ENCODE measurements at places on chromosomes 5 and 9.

DNA sequence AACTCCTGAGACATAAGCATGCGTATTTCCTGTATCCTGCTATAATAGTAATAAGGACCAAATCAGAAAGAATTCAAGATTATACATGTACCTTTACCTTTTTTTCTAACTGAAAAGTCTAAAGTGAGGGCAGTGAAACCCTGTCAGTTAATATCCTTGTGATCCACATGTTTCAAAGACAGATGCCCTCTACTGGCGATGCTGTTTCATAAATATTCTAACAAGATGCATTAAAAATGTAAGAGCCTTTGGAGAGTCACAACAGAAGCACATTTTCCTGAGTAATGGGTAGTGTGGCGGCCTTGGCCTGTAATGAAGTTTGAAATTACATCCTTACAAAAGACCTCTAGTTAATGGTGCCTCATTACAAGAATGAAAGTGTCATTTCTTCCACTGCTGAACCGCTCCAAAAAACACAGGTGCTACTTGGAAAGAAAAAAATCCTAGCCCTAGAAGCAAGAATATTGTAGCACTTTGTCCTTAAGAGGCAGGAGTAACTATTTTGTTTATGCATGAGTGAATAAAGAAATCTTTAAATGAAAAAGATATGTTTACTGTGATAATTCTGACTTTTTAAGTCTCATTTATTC is 232.6 kb downstream of the EPB41L4A start:
- DNase-seq, result peak; percentile 40

DNA sequence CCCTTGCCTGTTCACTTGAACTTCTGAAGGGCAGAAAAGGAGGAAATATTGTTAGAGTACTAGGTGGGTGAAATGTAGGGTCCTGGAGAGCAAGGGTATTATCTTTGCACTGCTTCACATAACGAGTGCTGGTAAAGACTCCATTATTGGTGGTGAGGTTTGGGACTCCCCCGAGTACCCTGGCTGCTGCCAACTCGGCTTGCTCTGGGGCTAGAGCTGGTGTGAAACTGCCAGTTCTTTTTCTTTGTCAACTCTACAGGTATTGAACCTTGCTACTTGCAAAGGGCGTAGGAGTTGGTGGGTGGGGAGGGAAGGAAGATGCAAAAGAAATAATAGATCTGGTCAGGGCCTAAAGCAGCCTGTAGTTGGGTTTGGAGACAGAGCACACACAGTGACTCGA is 16.0 kb downstream of the MAST4 start:
- DNase-seq, result no peak

DNA sequence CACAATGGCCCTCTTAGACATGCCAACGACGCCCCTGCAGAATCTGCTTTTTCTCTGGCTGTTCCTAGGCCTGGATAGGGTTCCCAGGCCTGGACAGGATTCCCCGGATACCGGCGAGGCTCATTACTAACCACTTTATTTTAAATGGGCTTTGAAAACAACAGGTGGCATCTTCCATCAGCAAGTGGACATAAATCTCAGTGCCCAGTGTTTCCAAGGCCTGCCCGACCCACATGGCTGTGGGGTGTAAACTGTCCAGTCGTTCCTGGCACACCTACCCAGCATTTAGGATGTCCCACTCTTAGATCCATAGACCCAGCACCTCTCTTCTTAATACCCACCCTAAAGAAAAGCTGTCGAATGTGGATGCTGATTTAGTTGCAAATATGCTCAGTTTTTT is 896 bp downstream of the CMBL start:
- DNase-seq, result peak; percentile 37

DNA sequence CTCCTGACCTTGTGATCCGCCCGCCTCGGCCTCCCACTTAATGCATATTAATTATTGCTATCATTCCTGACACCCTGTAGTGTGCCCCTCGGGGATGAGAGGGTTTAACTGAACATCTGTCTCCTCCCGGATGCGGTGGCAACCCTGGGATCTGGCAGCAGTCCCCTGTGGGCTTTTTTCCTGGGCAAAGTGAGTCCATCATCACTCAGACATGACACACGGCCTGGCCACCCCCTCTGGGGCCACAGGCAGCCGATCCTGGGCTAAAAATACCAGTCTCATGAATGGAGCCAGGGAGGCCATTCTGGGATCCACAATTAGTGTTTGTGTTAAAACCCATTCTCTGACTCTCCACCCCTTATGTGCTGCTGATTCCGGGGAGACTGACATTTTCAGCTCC is 161.2 kb downstream of the RGS3 start:
- DNase-seq, result no peak

GRCh38 chr9:134548618-134549017 is 93.0 kb upstream of the COL5A1 start:
- DNase-seq, result no peak

- no peak for DNase-seq
These were observed 97.0 kb downstream of the GHR start for GRCh38 chr5:42520203-42520602.

GRCh38 chr5:173410459-173411233 is 82.4 kb upstream of the STC2 start:
- DNase-seq, result no peak

GRCh38 chr9:136673975-136674785 is 11.5 kb downstream of the EGFL7 start:
- no peak for DNase-seq

GRCh38 chr9:98007251-98007928 is 24.2 kb downstream of the ANP32B start:
- no peak for DNase-seq

DNA sequence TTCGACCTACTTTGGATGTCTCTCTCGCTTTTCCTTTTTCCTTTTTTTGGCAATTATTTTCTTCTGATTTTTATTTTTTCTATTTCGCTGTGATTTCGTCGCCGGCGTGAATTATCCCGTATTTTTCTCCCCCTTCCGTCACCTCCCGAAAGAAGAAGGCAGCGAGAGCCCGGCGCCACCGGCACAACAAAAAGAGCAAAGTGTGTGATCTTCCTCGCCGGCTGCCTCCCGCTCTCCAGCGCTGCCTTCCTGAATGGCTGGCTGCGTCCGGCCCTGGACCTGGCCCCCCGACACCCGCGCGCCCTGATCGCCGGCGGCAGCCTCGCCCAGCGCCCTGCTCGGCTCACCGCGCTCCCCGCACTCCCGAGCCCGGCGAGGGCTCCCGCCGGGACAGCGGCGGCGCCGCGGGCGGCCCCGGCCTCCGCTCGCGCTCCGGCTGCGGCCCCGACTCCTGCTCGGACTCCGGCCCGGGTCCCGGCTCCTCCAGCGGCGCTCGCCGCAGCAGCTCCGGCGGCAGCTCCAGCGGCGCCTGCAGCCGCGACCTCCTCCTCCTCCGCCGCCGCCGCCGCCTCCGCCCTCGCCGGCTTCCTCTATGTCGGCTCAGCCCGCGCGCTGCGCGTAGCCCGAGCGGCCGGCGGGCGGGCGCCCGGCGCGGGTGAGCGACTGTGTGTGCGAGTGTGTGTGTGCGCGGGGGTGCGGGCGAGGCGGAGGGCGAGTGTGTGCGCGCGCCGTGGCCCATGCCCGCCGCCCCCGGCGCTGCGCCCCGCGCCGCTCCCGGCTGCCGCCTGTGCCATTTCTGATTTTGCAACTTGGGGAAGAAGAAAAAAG is 960 bp downstream of the NR2F1 start:
- DNase-seq, result peak; percentile 60

GRCh38 chr9:130026583-130027340 is 16.2 kb downstream of the FNBP1 start:
- no peak for DNase-seq

DNA sequence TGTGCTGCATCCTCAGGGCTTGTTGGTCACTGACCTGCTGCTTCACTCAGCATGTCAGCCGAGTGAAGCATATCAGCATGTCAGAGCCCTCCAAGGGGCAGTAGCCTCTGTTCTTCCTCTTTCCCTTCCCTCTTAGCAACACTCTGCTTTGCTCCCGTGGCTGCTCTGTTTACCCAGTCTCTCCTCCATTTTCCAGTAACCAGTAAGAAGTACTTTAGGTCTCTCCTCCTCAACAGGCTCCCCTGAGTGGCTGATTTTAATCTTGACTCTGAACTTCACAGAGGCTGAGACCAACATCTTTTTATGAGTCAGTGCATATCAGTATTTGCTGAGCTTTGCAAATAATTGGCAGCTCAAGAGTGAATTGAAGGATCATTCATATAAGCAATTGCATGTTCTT is 18.6 kb upstream of the ADRB2 start:
- DNase-seq, result no peak

GRCh38 chr5:178202541-178202940 is 1.8 kb upstream of the HNRNPAB start:
- DNase-seq, result no peak

DNA sequence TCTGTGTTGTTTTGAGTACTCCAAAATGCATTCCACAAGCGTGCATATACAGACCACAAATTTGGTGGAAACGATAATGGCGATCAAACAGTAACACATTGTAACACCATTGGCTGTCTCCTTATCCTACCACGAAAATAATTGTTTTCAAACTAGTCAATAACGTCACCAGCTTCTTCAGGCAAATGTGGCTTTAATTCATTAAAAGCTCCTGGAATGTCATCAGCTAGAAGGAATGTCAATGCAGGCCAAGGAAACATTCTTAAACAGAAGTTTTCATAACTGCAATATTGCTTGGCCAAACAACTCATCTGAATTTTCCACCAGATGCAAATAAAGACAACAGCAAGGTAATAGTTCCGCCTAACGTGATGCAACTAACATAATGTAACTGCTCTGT is 71.6 kb upstream of the XPA start:
- DNase-seq, result no peak

DNA sequence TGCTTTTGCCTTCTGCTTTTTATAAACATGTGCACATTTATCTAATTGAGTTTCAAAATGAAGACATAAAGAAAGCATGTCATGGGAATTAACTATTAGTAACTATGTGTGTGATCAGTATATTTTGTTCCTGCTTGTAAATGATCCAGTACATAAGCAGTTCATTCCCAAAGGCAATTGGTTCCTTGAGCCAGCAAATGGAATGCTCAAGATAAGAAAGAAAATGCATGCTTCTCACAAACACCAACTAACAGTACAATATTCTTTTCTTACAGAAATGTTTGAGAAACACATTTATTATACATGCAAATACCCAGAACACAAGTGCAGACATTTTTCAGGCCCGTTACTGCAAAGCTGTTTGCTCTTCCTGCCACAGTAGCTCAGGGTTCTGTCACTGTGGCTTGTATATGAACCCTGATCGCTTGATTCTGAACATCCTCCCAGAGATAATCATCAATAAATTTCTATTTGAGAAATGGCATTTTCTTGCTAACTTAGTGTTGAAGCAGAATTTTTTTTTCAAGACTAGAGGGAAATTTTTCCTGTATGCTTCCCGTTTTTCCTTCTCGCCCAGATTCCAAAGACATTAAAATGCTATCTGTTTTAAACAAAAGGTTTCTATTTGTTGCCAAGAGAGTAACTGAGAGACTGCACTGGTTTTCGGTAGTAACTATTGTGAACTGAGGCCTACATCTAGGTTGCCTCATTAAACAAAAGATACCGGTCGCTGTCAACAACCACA is 1.9 kb downstream of the GNAQ start:
- no peak for DNase-seq

- DNase-seq, result peak; percentile 36
These were observed 196.2 kb downstream of the HSPA4 start for GRCh38 chr5:133247881-133248624.

DNA sequence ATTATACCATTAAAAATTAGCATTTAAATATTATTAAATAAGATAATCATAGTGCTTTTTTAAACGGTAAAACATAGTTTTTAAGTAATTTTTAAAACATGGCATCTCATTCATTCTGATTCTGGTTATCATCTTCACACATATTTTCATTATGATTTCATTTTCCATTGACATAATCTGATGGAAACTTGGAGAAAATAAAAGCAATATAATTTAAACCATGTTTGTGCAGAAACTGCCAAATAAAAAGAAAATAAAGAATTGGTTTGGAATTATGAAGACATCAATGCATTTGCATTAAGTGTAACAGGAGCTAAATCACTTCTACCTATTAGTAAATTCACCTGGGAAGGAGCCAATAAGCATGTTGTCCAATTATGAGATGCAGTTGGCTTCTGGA is 490.1 kb upstream of the CD180 start:
- DNase-seq, result no peak

- DNase-seq, result no peak
These were observed 326.5 kb downstream of the CAAP1 start for GRCh38 chr9:26566141-26566540.

- no peak for DNase-seq
These were observed 3.4 kb upstream of the ZBTB5 start for GRCh38 chr9:37468620-37469019.

- DNase-seq, result no peak
These were observed 6.1 kb downstream of the TLE1 start for GRCh38 chr9:81683238-81683637.

GRCh38 chr5:172235132-172235780 is 41.3 kb downstream of the EFCAB9 start:
- no peak for DNase-seq

- no peak for DNase-seq
These were observed 218.6 kb upstream of the RASEF start for GRCh38 chr9:83281306-83282255.

GRCh38 chr9:84670138-84671041 is 861 bp downstream of the NTRK2 start:
- peak; percentile 11 for DNase-seq

- DNase-seq, result no peak
These were observed 603.7 kb downstream of the BNC2 start for GRCh38 chr9:16266648-16267276.

DNA sequence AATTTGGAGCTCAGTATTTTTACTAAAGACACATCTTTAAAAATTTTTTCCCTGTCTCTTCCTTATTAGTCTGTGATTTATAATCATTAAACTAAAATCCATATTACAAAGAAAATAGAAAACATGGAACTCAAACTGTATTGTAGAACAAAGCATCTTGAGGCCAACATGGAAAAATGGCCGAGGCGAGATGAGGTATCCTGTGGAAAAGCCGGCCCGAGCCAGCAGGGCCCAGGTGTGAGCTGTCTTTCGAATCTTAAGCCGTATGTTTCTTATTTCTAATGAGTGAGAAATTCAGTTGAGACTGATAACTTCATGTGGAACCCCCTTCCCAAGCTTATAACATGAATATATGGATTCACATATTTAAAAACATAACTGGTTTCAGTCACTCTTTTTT is 170.4 kb upstream of the OTULINL start:
- no peak for DNase-seq

- DNase-seq, result no peak
These were observed 32.0 kb downstream of the MAN2A1 start for GRCh38 chr5:109721741-109722140.

DNA sequence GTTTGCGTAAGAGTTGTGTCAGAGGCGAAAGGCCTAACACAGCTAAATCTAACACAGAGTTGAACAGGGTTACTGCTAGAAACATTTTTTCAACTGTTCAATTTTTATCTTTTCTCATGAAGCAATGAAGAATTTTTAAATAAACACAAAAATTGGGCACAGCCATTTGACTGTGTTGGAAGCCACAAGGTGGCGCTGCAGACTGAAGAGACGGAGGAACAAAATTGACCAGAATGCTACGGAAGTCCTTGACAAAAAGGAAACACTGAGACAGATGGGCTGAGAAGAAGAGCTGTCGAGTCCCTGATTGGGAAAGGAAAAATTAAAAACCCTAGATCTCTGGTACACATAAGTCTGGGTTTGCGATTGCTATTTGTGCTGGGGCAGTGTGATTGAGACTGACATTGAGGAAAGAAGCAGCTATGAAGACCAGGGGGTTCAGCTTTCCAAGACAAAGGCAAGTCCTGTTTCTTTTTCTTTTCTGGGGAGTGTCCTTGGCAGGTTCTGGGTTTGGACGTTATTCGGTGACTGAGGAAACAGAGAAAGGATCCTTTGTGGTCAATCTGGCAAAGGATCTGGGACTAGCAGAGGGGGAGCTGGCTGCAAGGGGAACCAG is at the start of gene PCDHB9:
Gene PCDHB9 (plus strand): TSS at position 265 of the 616 bp plus-strand sequence. CDS start 158 bp downstream, at position 423.
- peak; percentile 69 for DNase-seq

- no peak for DNase-seq
These were observed 8.3 kb downstream of the KIF2A start for GRCh38 chr5:62314213-62314830.

Data from NCI-H146 (cell line).